Activated CD8-positive, alpha-beta memory T cell treated with anti-CD3 and anti-CD28 coated beads, Interleukin-2, amount 10 ng/mL, durations not matched to agents 7 days and 5 days (primary cell): ENCODE measurements at places on chromosomes 6 and 20. TPM values are rescaled to one million over a fixed set of nuclear protein-coding genes. Genes with fewer than 3 reads are reported as not detected.

Gene RGS17
- total RNA-seq: not detected

DNA sequence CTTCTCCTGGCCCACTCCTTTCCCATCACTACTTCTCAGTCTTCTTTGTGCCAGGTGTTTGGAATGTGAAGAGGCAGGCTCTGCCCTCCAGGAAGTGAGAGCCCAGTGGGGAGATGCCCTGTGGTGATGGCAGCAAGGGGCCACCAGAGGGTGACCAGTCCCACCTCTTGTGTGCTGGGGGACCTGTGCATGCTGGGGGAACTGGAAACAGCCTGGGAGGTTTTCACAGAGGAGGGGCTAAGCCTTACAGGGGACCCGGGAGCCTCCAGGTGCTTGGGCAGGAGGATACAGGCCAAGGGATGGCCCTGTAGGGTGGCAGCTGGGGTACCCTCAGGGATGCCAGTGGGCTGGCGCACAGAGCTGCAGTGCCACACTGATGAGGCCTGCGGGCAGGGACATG, 72.3 kb downstream of the RAMACL start:
- DNase-seq: no peak

Gene ANGPT4
- total RNA-seq: not detected

GRCh38 chr6:38057994-38058393, 238.5 kb downstream of the ZFAND3 start:
- DNase-seq: no peak

- DNase-seq: no peak
These were observed 15.2 kb downstream of the CDH22 start for GRCh38 chr20:46293084-46293483.

- no peak for DNase-seq
These were observed 18.1 kb upstream of the HBS1L start for GRCh38 chr6:135072753-135073152.

DNA sequence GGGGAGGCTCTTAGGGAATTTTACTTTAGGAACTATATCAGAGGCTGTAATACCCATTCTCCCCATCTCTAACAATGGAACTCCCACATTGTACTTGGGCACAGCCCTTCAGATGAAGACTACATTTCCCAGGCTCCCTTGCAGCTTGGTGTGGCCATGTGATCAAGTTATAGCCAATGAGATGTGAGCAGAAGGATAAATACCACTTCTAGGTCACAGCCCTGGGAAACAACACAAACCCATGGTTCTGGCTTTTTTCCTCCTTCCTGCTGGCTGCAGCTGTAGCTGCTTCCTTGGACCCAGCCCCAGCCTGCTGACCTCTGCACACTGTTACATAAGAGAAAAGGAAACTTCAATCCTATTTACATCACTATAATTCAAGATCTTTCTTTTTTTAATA, 445.9 kb upstream of the JARID2 start:
- DNase-seq: peak; percentile 42

Gene MLN
- total RNA-seq: not detected

Gene FABP7
- not detected for total RNA-seq

GRCh38 chr20:32517518-32517873, 67.6 kb downstream of the NOL4L start:
- no peak for DNase-seq

DNA sequence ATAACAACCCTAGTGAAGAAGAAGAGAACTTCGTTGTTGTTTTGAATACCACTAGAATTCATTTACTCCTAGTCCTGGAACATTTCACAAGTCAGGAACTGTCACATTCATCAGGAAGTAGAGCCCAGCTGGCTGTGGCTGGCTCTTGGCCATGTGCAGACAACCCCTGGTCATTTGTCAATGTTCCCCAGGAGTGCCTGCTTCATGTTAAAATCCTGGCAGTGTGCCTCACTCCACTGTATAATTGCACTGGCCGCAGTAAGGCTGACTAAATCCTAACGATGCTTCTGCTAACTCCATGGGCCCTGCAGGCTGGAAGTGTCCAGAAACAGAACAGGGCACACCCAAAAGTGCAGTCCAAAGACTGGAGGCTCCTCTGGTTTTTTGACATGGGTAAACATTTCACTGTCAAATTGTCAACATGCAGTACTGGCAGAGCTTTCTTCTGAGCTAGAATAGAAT, 41.5 kb upstream of the ADGRF1 start:
- no peak for DNase-seq

DNA sequence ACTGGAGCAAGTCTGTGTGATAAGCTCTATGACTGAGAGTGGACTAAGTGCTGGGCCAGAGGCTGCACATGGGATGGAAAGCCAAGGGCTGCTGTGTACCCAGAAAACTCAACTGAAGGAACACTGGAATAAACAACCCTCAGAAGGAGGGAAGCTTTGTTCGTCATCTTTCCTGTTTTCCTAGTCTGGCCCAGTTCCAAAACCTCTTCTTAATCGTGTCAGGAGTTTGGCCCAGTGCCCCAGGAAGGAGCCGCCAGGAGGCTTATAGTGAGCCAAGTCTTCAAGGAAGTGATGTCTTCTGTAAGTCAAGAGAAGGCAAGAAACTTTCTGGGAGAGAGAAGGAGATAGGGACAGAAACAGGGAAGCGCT, 23.3 kb upstream of the TOP1 start:
- DNase-seq: no peak

Gene BCL2L1
- 69.8 TPM for total RNA-seq

GRCh38 chr6:158374020-158374419, 61.8 kb downstream of the TULP4 start:
- no peak for DNase-seq

GRCh38 chr6:138882369-138883017, 86.6 kb downstream of the ECT2L start:
- no peak for DNase-seq

DNA sequence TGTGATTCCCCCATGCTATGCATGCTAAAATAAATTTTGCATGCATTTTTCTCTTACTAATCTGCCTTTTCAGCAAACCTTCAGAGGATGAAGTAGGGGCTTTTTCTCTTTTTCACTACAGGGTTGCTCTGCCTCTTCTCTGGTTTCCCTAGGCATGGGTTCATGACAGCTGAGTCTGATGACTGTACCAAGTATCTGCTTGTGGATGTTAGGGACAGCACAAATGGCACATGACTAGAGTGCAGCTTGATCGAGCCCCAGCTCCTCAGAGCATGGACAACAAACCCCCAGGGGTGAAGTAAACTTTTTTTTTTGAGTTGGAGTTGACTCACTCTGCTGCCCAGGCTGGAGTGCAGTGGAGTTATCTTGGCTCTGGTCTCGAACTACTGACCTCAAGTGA, 57.1 kb upstream of the GCM1 start:
- DNase-seq: no peak

DNA sequence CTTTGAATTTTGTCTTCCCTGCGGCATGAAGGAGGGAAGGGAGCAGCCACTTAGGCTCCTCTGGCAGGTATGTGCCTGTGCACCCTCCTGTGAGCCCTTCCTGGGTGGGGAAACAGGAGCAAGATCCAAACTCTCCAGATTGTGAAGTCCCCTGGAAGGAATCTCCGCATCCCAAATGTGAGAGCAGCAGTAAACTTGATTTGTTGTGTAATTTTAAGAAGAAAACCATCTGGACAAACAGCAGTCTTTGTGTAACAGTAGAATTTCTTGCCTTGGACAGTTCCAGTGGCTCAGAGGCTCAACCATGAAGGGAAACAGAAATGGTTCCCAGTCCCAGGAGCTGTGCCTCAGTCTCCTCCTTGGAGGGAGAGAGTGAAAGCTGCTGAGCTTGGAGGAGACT, 39.7 kb downstream of the CDH26 start:
- no peak for DNase-seq

Gene RNF144B
- total RNA-seq: 0.23 TPM

DNA sequence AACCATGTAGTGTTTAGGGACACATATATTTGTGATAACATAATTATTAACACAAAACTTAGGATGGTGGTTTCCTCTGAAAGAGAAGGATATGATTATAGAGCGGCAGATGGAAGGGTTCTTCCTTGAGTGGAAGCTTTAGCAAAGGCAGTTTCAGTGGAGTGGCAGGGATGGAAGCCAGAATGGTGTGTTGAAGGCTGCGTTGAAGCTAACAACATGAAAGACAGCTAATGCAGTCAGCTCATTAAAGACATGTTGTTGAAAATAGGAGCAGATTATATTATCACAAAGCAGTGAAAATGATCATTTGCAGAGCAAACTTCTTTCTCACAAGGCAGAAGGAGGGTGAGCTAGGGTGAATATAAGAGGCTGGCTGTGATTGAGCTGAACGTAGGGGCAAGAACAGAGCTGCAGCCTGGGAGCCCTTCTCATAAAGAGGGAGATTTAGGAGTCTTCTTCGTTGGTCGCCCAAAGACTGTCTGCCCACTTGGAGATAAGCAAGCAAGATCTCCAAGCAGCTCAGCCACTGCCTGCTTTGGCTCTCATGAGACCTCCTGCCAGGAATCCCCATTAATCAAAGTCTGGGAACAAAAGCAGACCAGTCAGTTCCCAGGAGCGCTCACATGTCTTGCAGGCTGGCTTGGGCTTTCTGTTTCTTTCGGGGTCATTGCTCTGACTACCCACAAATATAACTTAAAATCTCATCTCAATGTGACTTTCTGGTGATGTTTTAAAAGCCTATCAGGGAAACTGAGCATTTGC, 2.6 kb upstream of the ANKRD6 start:
- no peak for DNase-seq

- no peak for DNase-seq
These were observed 70.6 kb upstream of the GRIK2 start for GRCh38 chr6:101322921-101323320.

DNA sequence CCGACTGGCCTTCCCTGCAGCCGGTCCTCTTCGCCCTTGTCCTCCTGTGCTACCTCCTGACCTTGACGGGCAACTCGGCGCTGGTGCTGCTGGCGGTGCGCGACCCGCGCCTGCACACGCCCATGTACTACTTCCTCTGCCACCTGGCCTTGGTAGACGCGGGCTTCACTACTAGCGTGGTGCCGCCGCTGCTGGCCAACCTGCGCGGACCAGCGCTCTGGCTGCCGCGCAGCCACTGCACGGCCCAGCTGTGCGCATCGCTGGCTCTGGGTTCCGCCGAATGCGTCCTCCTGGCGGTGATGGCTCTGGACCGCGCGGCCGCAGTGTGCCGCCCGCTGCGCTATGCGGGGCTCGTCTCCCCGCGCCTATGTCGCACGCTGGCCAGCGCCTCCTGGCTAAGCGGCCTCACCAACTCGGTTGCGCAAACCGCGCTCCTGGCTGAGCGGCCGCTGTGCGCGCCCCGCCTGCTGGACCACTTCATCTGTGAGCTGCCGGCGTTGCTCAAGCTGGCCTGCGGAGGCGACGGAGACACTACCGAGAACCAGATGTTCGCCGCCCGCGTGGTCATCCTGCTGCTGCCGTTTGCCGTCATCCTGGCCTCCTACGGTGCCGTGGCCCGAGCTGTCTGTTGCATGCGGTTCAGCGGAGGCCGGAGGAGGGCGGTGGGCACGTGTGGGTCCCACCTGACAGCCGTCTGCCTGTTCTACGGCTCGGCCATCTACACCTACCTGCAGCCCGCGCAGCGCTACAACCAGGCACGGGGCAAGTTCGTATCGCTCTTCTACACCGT, 6.1 kb downstream of the UBD start:
- DNase-seq: no peak

Gene SYTL3
- 106 TPM for total RNA-seq

Gene RNF217
- 0.70 TPM for total RNA-seq

DNA sequence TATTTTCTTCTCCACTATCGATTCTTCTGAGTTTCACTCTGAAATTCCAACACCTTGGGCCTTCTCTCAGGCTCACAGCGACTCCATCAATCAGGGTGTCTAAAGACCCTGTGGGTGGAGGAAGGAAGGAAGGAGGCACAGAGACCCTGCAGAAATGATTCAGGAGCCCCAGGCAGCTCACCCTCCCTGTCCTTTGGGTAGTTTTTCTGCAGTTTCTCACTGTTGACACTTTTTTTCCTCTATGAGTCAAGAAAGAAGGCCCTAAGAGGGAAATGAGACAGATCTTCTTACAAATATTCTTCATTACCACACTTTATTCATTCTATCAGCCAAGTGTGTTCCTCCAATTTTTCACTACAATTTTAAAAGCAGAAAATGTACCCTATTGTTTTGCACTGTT, 34.2 kb upstream of the TBXT start:
- DNase-seq: no peak

DNA sequence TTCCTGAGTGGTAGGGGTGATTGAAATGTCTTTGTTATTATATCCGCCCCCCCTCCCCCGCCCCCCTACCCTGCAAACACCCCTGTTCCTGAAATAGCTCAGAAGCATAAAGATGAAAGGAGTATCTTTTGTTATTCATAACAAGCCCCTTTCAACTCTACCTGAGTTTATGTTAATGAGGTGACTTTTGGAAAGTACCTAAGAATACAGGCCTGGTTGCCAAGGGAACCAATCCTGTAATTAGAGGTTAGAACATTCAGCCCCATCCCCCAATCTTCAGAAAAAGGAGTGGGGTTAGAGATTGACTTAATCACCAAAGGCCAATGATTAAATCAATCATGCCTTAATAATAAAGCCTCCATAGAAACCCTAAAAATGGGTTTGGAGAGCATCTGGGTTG, 979.2 kb upstream of the GJE1 start:
- no peak for DNase-seq

DNA sequence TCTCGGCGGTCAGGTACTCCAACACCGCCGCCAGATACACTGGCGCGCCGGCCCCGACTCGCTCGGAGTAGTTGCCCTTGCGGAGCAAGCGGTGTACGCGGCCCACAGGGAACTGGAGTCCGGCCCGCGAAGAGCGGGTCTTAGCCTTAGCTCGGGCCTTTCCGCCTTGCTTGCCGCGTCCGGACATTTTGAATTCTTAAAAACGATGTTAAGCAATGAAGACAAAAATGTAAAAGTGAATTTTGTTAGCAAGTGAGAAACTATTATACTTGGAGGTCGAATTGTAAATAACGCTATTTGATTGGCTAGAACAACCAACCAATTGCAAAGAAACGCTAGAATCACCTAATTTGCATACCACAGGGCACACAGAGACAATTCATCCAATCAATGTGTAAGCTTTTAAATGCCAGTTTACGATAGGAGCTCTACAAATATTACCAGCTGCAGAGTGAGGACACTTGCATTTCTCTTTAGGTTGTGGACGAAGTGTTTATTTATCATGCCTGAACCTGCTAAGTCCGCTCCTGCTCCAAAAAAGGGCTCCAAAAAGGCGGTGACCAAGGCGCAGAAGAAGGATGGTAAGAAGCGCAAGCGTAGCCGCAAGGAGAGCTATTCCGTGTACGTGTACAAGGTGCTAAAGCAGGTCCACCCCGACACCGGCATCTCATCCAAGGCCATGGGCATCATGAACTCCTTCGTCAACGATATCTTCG, 112.0 kb downstream of the HFE start:
- peak; percentile 90 for DNase-seq

Gene RIPPLY2
- not detected for total RNA-seq

GRCh38 chr6:124869416-124869815, 92.8 kb upstream of the RNF217 start:
- no peak for DNase-seq

- DNase-seq: no peak
These were observed 14.7 kb upstream of the SRC start for GRCh38 chr20:37331060-37331857.

- DNase-seq: no peak
These were observed 410.2 kb upstream of the MAP3K7 start for GRCh38 chr6:90997076-90997475.
